Caki2 (cell line): ENCODE measurements at places on chromosomes 2 and 18.

DNA sequence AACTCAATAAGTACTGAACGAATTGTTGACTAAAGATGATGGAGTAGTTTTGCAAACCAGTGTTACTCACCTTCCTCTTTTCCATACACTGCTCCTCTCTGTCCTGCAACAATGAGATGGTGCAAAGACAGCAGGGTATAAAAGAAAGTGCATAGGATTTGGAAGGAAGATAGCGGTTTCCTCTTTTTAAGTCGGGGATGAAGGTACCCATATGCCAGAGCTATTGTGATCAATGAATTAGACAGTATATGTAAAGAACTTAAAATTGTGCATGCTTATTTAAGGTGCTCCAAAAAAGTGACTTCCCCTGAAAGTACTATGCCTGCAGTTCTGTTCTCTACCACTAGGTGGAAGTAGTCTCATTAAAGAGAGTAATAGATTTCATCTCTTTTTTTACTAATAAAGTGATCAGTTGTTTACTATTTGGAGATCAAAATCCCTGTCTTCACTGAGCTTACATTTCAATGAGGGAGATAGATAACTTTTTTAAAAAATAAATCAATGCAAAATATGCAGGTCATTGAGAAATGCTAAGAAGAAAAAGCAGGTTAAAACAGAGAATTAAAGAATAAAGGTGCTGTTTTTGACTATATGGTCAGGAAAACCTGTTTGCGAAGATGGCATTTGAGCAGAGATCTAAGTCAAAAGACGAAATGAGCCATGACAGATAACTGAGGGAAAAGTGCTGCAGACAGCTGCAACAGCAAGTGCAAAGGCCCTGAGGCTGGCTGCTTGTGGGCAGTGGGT is 339.7 kb upstream of the SLC14A2 start:
- no peak for DNase-seq

GRCh38 chr18:79682894-79683625 is 3.5 kb downstream of the CTDP1 start:
- no peak for DNase-seq

DNA sequence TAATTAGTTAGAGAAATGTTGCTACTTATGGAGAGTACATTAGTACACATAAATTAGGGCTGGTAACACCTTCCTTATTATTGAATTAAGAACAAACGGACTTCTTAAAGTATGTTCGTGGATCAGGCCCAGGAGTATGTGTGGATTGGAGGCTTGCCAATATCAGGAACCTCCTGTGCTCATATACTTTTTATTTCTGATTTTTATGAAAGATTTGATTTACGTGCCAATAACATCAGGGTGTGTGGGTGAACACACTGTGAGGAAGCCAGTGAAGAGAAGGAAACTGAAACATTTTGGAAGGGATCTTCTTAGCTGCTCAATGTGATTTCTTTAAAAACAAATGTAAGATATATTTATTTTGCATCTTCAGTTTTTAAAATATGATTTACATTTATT is 113.0 kb downstream of the EFEMP1 start:
- no peak for DNase-seq

DNA sequence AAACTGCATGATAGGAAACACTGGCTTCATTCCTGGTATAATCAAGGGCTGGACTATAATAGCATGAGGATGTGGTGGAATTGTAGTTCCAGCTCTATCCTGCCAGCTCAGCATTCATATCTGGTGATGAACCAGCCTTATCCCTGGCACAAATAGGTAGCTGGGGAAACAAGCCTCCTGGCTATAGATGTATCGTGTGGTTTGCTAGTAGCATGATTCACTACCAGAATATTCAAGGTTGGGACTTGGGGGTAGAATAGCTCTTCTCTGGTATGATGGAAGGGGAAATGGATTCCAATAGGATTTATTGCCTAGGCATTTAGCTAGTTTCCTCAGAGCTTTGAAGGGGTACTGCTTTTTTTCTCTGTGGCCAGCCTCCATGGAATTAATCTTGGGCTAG is 532.8 kb downstream of the FBXO15 start:
- DNase-seq, result no peak

- DNase-seq, result no peak
These were observed 159.7 kb upstream of the BOD1L2 start for GRCh38 chr18:56987236-56987635.

DNA sequence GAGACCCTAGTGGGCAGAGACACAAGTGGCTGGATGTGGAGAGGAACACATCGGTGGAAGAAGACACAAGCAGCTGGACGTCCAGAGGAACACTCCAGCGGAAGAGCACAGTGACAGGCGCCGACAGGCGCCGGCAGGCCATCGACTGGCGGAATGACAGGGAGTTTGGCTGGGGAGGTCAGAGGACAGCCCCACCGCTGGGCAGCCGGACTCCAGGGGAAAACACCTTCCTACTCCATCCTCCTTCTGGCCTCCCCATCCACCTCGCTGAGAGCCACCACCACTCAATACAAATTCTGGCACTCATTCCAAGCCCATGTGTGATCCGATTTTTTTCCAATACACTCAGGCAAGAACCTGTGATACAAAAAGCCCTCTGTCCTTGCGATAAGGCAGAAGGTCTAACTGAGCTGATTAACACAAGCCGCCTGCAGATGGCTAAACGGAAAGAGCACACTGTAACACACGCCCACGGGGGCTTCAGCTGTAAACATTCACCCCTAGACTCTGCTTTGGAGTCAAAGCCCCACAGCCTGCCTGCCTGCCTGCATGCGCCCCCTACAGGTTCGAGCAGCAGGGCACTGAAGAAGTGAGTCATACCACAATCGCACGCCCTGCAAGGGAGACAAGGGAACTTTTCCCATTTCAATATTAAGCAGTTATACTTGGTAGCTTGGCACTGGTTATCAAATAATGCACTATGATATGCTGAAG is 50.2 kb upstream of the LRP1B start:
- no peak for DNase-seq

- DNase-seq, result peak; percentile 61
These were observed 37.5 kb upstream of the ZBTB7C start for GRCh38 chr18:48446582-48447225.

DNA sequence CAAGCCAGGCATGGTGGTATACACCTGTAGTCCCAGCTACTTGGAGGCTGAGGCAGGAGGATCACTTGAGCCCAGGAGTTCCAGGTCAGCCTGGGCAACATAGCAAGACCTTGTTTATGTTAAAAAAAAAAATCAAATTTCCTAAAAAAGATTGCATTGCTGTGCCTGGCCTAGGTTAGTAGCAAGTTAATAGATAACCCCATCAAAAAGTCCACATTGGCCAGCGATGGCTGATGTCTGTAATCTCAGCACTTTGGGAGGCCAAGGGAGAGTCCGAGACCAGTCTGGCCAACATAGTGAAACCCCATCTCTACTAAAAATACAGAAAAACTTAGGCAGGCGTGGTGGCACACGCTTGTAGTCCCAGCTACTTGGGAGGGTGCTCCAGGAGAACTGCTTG is 38.7 kb downstream of the PARD6G start:
- no peak for DNase-seq

GRCh38 chr18:77088963-77089722 is 43.4 kb downstream of the MBP start:
- peak; percentile 24 for DNase-seq

DNA sequence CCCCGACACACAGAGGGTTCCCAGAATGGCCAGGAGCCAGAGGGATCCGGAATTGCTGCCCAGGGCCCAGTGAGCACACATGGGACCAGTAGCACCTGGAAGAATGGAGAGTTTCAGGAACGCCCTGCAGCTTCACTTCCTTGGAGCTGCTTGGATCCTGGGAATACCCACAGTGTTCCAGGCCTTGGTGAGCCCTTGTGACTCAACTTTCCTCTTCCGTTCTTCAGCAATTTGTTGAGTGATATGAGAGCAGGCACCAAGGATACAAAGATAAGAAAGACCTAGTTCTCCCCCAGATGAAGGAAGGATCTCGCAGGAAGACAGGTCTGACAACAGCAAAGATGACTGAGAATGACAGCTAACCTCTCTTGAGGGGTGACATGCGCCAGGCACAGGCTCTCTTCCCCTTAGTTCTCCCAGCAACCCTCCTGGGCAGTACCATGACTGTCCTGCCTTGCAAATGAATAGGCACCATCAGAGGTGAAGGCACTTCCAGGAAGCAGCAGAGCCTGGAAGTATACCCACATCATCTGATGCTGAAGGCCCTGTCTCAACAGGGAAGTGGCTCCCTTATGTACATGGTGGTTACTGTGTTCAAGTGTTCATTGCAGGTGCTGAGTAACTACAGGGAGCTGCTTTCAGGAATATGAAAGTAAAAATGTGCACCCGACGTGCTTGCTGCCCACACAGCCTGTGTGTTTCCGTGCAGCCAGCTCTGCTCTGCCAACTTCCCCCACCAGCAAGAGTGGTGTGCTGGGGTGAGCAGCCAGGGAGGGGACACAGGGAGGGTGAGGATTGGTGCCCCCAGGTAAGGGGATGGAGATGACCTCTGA is 116.2 kb downstream of the STPG4 start:
- DNase-seq, result no peak

- DNase-seq, result no peak
These were observed 82.0 kb downstream of the CTAGE1 start for GRCh38 chr18:22335731-22336198.

GRCh38 chr2:133655610-133656009 is 87.3 kb upstream of the NCKAP5 start:
- no peak for DNase-seq

DNA sequence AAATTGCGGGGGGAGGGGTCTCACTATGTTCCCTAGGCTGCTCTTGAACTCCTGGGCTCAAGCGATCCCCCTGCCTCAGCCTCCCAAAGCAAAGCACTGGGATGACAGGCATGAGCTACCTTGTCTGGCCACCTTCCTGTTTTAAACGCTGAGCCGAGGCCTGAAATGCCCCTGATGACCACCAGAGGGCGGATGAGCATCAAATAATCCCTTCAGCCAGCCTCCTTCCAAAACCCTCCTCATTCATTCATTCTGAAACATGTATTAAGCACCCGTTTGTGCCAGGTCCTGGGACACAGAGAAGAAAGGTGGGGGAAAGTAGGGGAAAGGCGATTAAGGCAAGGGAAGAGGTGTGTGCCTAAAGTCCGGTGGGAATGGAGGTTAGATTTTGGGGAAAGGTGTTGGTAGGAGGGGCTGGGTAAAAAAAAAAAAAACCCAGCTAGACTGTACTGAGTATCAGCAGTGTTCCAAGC is 30.7 kb upstream of the PTMA start:
- peak; percentile 75 for DNase-seq

- DNase-seq, result no peak
These were observed 15.1 kb downstream of the SLC4A5 start for GRCh38 chr2:74328074-74328473.

DNA sequence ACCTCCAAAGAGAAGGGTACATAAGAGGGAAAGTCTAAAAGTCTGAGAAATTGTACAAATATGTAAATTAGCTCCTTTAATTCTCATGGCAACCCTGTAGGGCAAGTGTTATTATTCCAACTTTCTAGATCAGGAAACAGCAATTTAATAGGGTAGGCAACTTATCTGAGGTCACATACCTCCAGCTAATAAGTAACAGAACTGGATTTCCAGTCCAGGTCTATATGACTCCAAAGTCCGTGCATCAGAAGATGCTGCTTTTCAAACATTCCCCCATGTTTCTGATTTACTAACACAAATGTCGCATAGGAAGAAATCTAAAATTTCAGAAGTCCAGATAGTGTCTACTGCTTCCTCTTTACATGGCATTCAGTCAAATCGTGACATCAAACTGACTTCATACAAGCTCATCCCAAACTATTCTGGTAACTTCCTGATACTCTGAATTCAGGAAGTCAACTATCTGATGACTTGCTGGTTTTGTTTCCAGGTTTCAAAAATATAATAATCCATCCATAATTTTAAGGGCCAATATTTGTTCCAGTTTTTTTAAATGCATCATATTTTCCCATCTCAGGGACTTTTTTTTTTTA is 419.3 kb upstream of the ACVR2A start:
- DNase-seq, result peak; percentile 12

DNA sequence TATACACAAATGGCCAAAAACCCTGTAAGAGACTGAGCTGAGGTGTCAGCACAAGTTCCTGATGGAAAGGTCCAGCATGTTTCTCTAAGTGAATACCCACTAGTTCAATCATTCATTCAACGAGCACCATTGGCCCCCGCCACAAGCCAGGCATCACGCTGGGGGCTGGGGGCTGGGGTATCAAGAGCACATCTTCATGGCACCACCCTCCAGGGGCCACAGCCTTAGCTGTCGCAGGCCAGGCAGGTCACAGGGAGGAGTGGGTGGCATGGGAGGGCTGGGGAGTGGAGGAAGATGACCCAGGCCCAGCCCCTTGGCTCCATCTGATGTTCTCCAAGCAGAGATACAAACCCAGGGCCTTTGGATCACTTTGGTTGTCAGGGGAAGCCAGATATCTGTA is 97.9 kb downstream of the ACKR3 start:
- DNase-seq, result no peak
